Neural crest cell (in vitro differentiated cells): ENCODE measurements at places on chromosomes 16 and 17. TPM values are rescaled to one million over a fixed set of nuclear protein-coding genes. Genes with fewer than 3 reads are reported as not detected.

The ABCA9 gene
- 1.3 and 2.3 TPM in 2 replicates for total RNA-seq

The RAB34 gene
- 83.5 and 87.4 TPM in 2 replicates for total RNA-seq

The MPO gene
- not detected in 2 replicates for total RNA-seq

GRCh38 chr17:41284546-41284945 is 9.0 kb downstream of the KRTAP9-7 start:
- H3K27me3 ChIP-seq, result peaks cover 23% of the 10 kb centered on the region
- H3K4me1 ChIP-seq, result no peaks in the 10 kb centered on the region
- no peaks in the 10 kb centered on the region for H3K36me3 ChIP-seq

- H3K27ac ChIP-seq, result peak overlapping the region; percentile 85
- H3K4me3 ChIP-seq, result peak overlapping the region; percentile 84
- peaks cover 79% of the 10 kb centered on the region for H3K4me1 ChIP-seq
- peaks cover 100% of the 10 kb centered on the region for H3K27me3 ChIP-seq
Measured at GRCh38 chr17:48549281-48549630, 4.3 kb upstream of the HOXB2 start.

GRCh38 chr17:66855204-66855603 is 20.3 kb downstream of the CACNG5 start:
- no peaks in the 10 kb centered on the region for H3K27me3 ChIP-seq
- no peak overlapping the region for H3K4me3 ChIP-seq
- peaks cover 3% of the 10 kb centered on the region for H3K36me3 ChIP-seq
